ENCODE measurements at places on chromosomes 5 and 9. TPM values are rescaled to one million over a fixed set of nuclear protein-coding genes. Genes with fewer than 3 reads are reported as not detected.

Gene NEUROG1
- polyA plus RNA-seq: not detected

Gene SLC25A51
- 20.0 TPM for polyA plus RNA-seq

Gene SLC22A4
- polyA plus RNA-seq: 4.2 TPM

DNA sequence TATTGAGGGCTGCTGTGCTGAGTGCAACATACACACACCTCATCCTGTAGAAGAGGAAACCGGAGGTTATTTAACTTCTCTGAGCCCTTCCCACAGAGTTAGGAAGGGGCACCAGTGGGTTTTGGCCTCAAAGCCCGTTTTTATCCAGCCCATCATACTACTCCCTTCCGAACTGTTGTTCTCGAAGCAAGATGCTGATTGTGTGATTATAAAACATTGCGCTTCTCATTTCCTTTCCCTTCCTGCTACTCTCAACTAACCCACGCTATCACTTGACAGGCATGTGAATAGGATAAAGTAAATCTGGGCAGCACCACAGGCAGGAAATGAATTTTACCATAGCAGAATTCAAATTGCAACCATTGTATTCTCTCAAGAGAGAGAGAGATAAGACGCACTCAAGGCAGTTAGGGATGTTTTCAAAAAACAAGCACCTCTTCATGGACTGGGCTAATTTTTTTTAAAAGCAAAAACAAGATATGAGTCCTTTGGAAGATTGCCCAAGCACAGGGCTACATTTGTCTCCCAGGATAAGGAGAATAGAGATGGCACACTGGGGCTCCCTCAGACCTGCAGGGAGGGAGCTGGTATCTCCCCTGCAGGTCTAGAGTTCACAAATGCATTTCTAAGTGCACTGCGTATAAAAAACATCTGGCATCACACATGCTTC lies 52.6 kb downstream of the GNA14 start:
- no peak for DNase-seq

DNA sequence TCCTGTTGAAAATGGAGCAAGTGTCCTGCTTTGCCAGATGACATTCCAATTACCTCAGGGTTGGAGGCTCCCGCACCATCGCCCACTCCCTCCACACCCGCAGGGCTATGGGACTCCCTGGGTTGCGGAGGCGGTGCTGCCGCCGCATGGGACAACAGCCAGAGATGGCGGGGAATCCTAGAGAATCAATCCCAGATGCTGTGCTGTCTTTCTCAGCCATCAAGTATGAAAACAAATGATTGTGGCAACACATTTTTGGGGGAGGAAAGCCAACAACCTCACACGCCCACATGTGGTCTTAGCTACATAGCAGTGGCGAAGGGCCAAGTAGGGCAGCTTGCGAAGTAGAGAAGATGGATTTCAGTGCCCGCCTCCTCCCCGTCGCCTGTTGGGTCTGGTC lies 46.7 kb downstream of the IL31RA start:
- DNase-seq: no peak

- DNase-seq: no peak
Observed at GRCh38 chr5:121967187-121967586, 5.4 kb downstream of the SRFBP1 start.

- no peak for DNase-seq
Observed at GRCh38 chr5:3456121-3456681, 139.4 kb upstream of the IRX1 start.

- no peak for DNase-seq
Observed at GRCh38 chr5:1104327-1105006, 7.4 kb downstream of the SLC12A7 start.

- DNase-seq: no peak
Observed at GRCh38 chr9:99056886-99057664, 47.8 kb upstream of the TGFBR1 start.

DNA sequence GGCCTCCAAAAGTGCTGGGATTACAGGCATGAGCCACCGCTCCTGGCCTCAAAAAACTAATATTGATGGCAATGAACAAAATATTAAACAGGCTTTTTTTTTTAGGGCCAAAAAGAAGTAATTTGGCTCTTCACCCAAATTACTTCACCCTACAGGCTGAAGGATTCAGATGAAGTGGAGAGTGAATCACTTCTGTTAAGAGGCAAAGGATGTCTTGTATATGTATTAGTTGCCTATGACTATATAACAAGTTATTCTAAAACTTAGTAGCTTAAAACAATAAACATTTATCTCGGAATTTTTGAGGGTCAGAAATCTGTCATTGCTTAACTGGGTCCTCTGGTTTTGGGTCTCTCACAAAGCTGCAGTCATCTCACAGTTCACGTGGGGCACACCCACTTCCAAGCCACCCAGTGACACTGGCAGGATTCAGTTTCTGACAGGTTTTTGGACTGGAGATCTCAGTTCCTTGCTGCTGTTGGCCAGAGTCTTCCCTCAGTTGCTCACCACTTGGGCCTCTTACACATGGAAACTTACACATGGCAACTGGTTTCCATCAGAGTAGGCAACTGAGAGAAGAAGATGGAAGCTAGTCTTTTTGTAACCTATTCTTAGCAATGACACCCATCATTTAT lies 66.7 kb downstream of the IQGAP2 start:
- no peak for DNase-seq

- DNase-seq: no peak
Observed at GRCh38 chr5:15807871-15808270, 307.9 kb downstream of the FBXL7 start.

Measured in small intestine (tissue), 16 donors.